ENCODE measurements at places on chromosomes 7 and 10. TPM values are rescaled to one million over a fixed set of nuclear protein-coding genes. Genes with fewer than 3 reads are reported as not detected.

Gene TAS2R3
- 1.6 TPM for polyA plus RNA-seq

Gene MMP21
- polyA plus RNA-seq, result 0.50 TPM

Gene LRRC17
- 187 TPM for polyA plus RNA-seq

Gene CALHM1
- polyA plus RNA-seq, result not detected

Gene FEZF1
- polyA plus RNA-seq, result not detected

DNA sequence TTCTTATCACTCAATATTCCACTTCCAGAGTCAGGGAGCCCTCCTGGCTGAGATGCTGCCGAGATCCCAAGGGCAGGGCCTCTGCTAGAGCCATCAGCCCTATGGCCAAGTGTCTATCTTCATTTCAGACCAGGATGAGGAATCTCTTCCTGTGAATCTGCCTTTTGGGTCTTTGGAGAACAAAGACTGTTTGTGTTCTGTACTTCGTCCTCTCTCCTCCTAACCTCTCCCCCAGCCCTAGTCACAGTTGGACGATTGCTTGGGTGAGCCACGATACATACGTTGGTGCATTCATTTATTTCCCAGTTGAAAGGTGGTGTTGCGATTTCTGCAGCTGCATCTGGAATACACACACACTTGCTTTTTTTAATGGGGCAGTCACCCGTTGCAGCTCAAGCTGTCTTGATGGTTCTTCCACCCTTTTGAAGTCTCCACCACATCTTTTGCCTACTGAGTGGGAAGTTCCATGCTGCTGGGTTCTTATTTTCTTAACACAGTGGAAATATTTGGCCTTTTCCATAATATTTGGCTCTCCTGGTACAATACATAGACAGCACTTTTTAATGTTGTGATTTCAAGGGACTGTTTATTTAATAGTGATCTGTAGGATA, 26.7 kb downstream of the SH3PXD2A start:
- DNase-seq, result no peak

GRCh38 chr7:36957620-36958019, 233.3 kb upstream of the AOAH start:
- DNase-seq, result no peak

DNA sequence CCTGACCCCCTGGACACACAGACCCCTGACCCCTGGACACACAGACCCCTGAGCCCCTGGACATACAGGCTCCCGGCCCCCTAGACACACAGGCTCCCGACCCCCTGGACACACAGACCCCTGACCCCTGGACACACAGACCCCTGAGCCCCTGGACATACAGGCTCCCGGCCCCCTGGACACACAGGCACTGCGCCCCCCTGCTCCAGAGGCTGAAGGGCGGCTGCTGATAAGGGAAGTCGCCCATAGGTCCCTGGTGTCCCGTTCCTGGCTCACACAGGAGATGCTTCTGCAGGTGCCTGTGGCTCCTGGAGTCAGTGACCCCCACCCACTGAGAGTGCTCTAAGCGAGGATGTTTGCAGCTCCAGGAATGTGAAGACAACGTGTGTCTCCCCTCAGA, 3.7 kb upstream of the AP5Z1 start:
- no peak for DNase-seq

DNA sequence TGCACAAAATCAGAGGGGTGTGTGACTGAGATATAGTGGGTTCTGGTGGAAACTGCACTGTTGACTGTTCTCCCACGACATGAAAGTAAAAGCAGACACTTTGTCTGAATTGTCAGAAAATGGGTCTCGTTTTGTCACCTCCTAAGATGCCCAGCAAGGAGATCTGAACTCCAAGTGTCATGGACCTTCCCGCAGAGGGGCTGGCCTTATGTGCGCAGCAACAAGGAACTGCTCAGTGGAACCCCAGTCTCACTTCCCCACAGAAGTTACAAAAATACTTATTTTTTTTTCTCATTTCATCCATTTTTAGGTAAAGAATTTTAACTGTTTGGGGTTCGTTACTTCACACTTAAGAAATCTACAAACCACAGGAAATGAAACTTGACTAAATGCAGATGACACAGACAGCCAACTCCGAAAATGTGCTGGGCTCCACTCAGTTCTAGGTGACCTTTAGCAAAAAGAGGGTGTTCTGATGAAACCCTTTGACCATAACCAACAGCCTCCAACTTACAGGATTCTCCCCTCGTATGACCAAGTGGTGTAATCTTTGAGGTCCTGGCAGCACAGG, 115.0 kb downstream of the FAM107B start:
- no peak for DNase-seq

DNA sequence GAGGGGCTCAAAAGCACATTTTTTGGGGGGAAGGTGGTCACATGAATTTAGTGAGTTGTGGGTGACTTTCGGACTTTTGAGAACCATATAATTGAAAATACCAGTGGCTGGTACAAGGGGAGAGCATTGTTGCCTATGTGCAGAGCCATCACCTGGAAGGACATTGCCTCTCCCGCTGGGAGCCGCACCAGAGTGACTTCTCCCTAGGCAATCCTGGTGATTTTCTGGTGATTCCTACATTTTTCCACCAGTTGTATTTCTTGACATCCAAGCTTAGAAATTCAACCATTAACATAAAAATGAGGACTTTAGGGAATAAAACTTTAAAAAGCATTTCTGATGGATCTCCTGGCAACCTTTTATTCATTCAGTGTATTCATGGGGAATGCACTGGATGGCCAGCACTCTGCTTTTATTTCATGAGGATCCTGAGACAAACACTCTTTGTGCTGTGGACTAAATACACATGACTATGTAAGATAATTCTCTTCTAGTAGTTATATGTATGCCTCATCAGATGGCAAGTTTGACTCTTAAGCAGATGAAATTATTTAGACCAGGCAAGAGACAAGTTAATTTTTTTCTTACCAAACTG, 41.8 kb upstream of the MKI67 start:
- DNase-seq, result no peak

All from right lung (tissue), 10 donors.